ENCODE measurements at places on chromosomes 16 and 17. TPM values are rescaled to one million over a fixed set of nuclear protein-coding genes. Genes with fewer than 3 reads are reported as not detected.

DNA sequence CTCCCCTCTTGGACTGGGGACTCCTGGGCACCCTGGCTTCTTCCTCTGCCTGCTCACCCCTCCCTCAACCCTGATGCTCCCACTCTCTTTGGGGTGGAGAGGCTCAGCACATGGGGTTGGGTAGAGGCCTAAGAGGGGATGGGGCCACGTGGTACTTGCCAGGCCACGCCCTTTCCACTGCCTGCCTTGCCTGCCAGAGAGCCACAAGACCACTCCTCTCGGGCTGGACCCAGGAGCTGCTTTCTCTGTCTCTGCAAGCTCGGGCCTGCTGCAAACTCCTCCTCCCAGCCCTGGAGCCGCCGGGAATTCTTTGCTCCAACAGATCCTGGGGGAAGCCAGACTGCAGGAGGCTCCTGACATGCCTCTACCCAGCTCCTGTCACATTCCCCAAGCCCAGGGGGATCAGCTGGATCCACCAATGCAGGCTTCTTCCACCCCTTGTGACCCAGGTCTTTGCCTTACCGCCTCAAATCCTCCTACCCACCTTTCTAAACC lies 11.8 kb downstream of the DLX4 start:
- DNase-seq = no peak

BCL6B gene
- not detected for total RNA-seq

DNA sequence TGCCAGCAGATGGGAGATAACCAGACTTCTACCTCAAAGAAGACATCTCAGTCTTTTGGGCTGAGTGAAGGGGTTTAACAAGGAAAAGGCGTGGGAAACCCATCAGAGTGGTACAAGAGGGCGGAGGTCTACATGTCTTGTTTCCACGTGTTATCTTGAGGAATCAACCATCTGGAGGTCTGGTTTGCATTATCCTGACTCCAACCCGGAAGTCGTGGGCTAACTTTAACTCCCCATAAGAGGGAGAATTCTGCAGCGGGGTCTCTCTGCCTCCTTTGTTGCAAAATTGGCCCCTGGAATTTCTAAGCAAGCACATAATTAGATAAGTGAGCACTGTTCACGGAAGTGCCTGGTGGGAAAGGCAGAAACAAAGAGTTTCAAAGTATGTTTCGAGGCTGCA lies 398.7 kb upstream of the C16orf82 start:
- DNase-seq = no peak

GRCh38 chr17:75047398-75048098 lies 523 bp downstream of the KCTD2 start:
- DNase-seq = no peak

GRCh38 chr17:77543801-77544200 lies 403.0 kb downstream of the SEC14L1 start:
- DNase-seq = no peak

- DNase-seq = no peak
Measured at GRCh38 chr17:55254375-55254774, 10.4 kb upstream of the HLF start.

CBX2 gene
- 11.1 TPM for total RNA-seq

Measured in epithelial cell of proximal tubule (primary cell).